ENCODE measurements at places on chromosomes 12 and 14.

DNA sequence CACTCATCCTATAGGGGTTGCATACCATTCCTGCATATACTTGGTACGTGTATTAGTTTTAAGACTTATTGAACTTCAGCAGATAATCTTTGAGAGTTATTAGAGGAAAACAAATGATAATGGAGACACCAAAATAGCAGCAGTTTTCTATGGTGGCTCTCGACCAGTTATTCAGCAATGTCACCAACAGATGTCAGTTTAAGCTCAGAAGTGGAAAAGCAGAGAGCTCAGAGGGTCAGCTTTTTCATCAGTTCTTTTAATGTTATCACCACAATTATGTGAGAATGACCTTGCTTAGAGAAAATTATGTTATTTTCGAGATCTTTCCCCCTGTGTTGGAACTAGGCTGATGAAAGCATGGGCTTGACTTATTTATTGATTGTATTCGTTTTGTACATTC lies 32.0 kb downstream of the PTPN11 start:
- DNase-seq: no peak

GRCh38 chr12:65308601-65309071 lies 30.2 kb downstream of the MSRB3 start:
- no peak for DNase-seq

DNA sequence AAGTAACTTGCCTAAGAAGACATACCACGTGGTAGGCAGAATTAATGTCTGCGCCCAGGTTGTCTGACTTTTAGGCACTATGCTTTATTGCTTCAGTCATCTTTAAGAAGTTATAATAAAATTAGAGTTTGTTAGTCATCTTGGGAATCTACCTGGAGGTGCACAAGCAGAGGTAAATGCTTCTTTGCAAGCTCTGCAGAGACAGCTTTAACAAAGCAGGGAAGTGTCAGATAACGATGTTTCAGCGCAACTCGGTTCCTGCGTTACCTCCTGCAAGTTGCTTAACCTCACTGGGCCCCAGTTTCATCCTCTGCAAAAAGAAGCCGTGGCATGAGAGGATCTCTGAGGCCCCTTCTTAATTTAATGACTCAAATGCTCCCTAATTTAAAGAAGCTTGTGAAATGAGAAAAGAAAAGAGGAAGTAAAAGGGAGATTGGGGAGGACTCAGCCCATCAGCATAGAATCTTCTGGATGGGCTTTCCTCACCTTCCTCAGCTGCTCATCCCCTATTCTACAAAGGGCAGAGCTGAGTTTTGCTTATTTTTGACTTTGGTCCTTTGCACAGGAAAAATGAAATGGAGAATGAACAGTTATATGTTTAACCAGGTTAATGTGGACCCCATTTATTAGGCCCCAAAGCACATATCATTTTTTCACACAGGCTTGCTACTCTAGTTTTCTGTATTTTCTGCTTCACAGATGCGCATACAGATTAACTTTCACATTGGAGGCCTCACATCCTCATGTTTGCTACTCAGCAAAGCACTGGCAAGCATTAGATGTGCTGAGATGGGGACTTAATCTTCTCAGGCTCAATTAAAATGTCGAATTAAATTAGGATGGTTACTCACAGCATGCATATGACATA lies 5.1 kb downstream of the ARHGDIB start:
- DNase-seq: peak; percentile 29

DNA sequence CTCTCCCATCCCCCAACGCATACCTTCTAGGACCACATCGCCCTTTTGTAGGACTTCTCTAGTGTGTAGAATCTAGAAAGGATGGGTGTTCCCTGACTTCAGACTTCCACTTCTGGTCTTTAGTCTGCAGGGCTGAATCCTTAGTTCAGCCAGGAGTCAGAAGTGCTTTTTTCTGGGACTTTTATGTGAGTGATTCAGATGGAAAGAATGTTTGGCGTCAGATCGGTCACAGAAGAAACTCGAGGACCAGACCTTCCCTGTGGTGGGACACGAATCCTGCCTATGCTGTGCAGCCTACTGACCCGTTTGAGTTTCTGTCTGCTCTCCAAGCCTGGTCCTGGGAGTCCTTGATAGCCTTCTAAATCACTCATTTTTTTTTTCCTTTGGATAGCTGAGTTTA lies 165.4 kb upstream of the SSTR1 start:
- DNase-seq: no peak

- DNase-seq: peak; percentile 21
Measured at GRCh38 chr14:61568572-61569011, 126.7 kb upstream of the HIF1A start.

- no peak for DNase-seq
Measured at GRCh38 chr12:12721176-12721751, 4.1 kb downstream of the CDKN1B start.

Measured in stimulated activated CD8-positive, alpha-beta memory T cell treated with anti-CD3 and anti-CD28 coated beads, Interleukin-4, amount 100 ng/mL, for 24 hours (primary cell).